Lower lobe of right lung (tissue), 2 donors: ENCODE measurements at places on chromosomes 1 and 21.

GRCh38 chr1:222104694-222105392 lies 363.0 kb upstream of the DUSP10 start:
- H3K27me3 ChIP-seq, result no peaks in the 10 kb centered on the region
- H3K4me1 ChIP-seq, result no peaks in the 10 kb centered on the region
- no peak for DNase-seq

DNA sequence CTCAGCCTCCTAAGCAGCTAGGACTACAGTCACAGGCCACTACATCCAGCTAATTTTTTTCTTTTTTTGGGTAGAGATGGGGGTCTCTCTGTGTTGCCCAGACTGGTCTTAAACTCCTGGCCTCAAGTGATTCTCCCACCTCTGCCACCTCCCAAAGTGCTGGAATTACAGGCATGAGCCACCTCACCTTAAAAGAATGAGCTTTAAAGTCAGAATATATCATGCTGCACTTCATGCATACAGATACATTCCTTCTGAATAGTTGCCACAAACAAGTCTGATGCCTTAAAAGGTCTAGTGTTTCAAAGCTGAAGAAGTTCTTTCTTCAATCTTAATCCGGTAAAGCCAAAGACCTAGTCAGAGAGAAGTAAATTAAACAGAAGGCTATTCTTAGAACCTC lies 23.8 kb upstream of the CPLANE2 start:
- peaks cover 2% of the 10 kb centered on the region for H3K4me1 ChIP-seq
- H3K36me3 ChIP-seq, result peaks cover 9% of the 10 kb centered on the region
- H3K4me3 ChIP-seq, result no peak overlapping the region
- H3K27me3 ChIP-seq, result no peaks in the 10 kb centered on the region
- no peak for DNase-seq

- H3K36me3 ChIP-seq, result no peaks in the 10 kb centered on the region
- no peak overlapping the region for H3K27ac ChIP-seq
- H3K27me3 ChIP-seq, result peaks cover 24% of the 10 kb centered on the region
- DNase-seq, result no peak
Measured at GRCh38 chr21:36602735-36603134, 96.2 kb upstream of the SIM2 start.

GRCh38 chr21:26487981-26488480 lies 85.1 kb downstream of the CYYR1 start:
- H3K36me3 ChIP-seq, result no peaks in the 10 kb centered on the region
- no peak for DNase-seq
- H3K4me1 ChIP-seq, result no peaks in the 10 kb centered on the region
- no peaks in the 10 kb centered on the region for H3K27me3 ChIP-seq
- H3K27ac ChIP-seq, result no peak overlapping the region
- H3K4me3 ChIP-seq, result no peak overlapping the region

DNA sequence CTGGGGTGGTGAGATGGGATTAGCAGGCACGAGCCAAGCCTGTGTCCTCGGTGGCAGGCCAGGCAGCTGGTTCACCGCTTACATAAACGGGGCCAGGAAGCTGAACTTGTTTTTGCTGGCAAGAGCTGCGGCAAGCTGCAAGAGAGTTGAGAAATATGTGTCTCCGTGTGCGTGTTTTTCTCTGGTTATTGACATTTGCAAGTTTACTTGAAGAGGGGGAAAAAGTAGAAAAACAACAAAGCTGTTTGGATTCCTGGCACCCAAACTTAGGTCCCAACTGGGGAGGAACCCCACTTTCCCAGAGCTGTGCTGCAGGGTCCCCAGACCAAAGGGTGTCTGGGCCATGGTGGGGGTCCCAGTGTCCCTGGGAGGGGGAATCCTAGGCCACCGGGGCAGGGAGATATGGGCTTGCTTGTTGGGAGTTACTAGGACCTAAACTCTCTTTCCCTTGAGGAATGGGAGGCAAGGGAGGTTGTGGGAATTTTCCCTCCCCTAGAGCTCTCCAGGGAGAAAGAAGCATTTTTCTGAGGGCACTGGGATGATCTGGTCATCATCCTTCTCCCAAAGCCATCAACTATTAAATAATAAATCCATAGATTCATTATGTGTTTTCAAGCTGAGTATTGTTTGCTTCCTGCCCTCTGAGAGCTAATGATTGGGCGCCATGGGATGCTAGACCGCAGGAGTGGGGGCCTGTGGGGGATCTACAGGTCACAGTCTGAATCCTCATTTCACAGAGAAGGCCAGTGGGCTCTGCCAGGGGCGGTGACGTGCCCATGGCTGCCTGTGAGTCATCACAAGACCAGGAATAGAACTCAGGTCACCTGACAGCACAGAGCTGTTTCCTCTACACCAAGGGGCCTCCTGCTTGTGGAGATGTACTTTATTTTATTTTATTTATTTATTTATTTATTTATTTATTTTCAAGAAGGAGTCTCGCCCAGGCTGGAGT lies 14.8 kb downstream of the IL6R start:
- H3K27ac ChIP-seq, result peak overlapping the region; percentile 87
- H3K36me3 ChIP-seq, result no peaks in the 10 kb centered on the region
- peaks cover 79% of the 10 kb centered on the region for H3K4me1 ChIP-seq
- DNase-seq, result peak; percentile 90
- H3K4me3 ChIP-seq, result no peak overlapping the region

DNA sequence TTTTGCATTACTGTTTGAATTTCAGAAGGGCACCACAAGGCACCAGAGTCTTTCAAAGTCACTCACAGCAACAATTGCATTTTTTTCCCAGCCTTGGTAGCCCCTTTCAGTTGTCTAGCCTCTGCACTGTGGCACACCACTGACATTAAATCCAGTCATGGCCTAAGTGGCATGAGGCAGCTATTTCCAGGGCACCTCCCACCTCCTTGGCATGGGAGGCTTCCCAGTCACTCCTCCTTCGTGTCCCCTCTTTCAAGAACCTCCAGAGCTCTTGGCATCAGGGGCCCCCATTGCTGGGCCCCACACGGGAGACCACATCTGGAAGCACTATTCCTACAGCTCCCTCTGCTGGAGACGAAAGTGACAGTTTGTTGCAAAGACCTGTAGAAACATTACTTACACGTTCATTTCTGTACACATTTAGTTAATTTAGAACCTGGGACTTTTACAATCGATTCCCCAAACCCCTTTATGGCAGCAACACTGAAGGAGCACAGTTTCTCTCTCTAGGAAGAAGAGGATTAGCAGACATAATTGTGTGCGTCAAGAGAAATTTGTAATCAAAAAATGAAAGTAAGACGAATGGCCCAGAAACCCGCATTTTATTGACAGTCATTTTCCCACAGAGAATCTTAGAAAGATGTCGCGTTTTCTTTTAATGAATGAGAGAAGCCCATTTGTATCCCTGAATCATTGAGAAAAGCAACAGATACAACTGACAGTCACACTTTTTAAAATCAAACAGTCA lies 5.7 kb upstream of the CHD5 start:
- no peak overlapping the region for H3K27ac ChIP-seq
- no peak overlapping the region for H3K4me3 ChIP-seq
- DNase-seq, result no peak
- H3K36me3 ChIP-seq, result peaks cover 51% of the 10 kb centered on the region

- no peak overlapping the region for H3K27ac ChIP-seq
- no peaks in the 10 kb centered on the region for H3K36me3 ChIP-seq
- peaks cover 4% of the 10 kb centered on the region for H3K27me3 ChIP-seq
- DNase-seq, result no peak
- H3K4me1 ChIP-seq, result peaks cover 18% of the 10 kb centered on the region
Measured at GRCh38 chr1:20081353-20081810, 11.4 kb downstream of the PLA2G5 start.

DNA sequence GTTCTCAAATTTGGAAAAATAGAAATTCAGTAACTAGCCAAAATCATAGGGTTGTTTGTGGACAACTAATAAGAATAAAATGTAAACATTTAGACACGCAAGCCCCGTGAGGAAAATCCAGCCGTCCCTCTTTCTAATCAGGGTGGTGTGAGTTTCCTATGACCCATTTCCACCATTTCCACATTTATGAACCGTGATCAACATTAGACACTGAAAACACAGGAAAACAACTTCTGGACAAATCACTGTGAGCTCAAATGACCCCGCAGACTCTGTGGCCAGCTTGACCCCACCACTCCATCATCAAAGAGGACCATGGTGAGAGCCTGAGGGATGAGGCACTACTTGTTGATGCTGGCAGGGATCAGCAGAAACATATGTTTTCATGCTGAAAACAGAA lies 101.0 kb downstream of the SIM2 start:
- DNase-seq, result no peak
- no peaks in the 10 kb centered on the region for H3K36me3 ChIP-seq
- no peak overlapping the region for H3K27ac ChIP-seq
- H3K27me3 ChIP-seq, result no peaks in the 10 kb centered on the region

GRCh38 chr1:230008721-230009120 lies 58.3 kb upstream of the GALNT2 start:
- H3K4me1 ChIP-seq, result no peaks in the 10 kb centered on the region
- no peaks in the 10 kb centered on the region for H3K27me3 ChIP-seq
- no peaks in the 10 kb centered on the region for H3K36me3 ChIP-seq
- H3K4me3 ChIP-seq, result no peak overlapping the region
- no peak overlapping the region for H3K27ac ChIP-seq

- H3K27ac ChIP-seq, result no peak overlapping the region
- H3K4me1 ChIP-seq, result no peaks in the 10 kb centered on the region
- H3K4me3 ChIP-seq, result no peak overlapping the region
- no peak for DNase-seq
- no peaks in the 10 kb centered on the region for H3K36me3 ChIP-seq
Measured at GRCh38 chr1:163035446-163036249, 33.5 kb upstream of the RGS4 start.

DNA sequence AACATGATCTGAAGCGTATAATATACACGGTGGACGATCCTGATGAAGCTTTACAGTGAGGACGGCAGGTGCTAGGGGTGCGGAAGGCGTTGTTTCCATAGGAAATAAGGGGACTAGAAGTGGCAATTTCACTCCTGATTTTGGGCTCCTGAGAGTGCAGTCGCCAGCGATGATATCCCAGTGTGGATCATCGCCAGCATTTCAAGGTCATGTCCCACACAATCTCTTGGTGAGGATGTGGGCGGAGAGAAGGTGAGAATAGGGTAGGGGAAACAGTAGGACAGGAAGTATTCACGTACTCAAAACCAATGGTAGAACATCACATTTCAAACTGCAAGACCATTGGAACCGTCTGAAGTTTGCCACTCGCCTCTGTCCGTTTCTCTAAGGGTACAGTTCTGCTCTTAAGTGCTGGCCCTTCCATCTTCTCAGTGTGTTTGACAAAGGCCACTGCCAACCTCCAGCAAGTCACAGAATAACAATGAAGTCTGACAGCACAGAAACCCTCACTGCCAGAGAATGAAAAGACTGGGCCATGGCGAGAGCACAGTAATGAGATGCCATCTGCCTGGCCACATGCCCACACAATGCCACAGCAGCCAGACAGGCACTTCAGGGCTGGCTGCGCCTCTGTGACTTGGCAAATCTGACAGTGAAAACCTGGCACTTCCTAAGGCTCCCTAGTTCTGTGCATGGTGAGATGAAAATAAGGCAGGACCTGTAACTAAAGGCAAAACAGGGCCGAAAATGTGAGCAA lies 27.9 kb downstream of the PCSK9 start:
- H3K36me3 ChIP-seq, result peaks cover 60% of the 10 kb centered on the region
- no peak overlapping the region for H3K4me3 ChIP-seq
- DNase-seq, result no peak
- no peak overlapping the region for H3K27ac ChIP-seq

DNA sequence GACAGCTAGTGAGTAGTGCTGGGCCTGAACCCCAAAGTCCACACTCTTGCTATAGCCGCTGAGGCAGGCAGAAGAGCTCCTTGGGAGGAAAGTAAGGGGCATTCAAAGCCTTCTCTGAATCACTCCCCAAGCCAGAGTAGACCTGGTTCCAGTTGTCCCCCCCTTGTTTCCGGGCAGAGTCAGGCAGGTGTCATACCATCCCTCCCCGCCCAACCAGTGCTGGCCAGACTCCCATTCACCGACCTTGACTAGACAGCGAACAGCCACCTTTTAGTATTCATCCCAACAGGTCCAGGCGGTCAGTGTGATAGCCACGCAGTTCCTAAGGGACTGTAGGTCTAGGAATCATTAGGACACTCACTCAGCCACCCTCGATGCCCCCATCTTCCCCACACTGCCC lies 11.8 kb downstream of the CHRNB2 start:
- H3K4me3 ChIP-seq, result no peak overlapping the region
- H3K4me1 ChIP-seq, result peaks cover 8% of the 10 kb centered on the region
- peaks cover 66% of the 10 kb centered on the region for H3K36me3 ChIP-seq
- no peak overlapping the region for H3K27ac ChIP-seq
- H3K27me3 ChIP-seq, result no peaks in the 10 kb centered on the region

DNA sequence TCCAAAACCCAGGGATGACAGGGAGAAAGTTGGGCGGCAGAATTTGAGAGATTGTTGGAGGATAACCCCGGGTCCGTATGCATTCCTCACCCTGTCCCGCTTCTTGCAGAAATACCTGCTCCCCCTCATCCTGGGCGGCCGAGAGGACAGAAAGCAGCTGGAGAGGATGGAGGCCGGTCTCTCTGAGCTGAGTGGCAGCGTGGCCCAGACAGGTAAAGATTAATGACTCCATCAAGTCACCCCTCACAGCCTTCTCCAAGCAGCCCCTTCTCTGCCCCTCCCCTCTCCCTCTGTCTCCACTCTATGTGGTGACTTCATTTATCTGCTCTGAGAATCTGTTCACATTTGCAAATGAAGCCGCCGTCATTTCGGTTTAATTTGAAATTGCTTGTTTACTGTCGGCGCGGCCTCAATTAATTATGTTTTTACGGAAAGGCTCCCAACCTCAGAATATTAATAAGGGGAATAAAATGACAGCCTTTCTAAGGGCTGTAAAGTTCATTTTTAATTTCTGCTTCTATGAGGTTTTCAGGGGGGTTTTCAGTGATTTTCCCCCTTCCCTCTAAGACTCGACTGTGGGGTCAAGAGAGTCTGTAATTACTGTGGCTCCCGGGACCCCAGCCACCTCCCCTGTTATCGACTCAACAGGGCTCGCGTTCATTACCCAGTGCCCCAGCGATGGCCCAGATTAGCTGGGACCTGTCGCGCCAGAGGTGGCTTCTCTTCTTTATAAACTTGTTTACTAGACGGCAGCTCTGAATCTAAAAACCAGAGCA lies 148.3 kb downstream of the PEX14 start:
- H3K27ac ChIP-seq, result no peak overlapping the region
- DNase-seq, result no peak
- peaks cover 43% of the 10 kb centered on the region for H3K36me3 ChIP-seq
- no peaks in the 10 kb centered on the region for H3K27me3 ChIP-seq
- no peak overlapping the region for H3K4me3 ChIP-seq

DNA sequence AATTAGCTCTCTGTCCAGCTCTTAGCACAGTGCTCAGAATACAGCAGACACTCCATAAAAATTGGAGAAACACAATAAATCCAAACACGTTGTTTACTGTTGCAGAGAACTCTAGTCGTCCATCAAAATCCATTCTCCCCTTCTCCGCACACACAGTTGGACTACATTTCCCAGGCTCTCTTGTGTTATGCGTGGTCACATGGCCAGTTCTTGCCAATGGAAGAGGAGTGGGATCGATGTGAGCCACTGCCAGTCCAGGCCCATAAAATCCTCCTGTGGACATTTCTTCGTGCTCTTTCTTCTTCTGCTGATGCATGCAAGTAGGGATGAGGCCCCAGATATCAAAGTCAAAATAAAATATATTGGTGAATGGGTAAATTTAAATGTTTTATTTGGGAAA lies 114.3 kb upstream of the FMN2 start:
- no peak for DNase-seq
- H3K36me3 ChIP-seq, result no peaks in the 10 kb centered on the region
- H3K27ac ChIP-seq, result no peak overlapping the region
- no peaks in the 10 kb centered on the region for H3K4me1 ChIP-seq
- H3K4me3 ChIP-seq, result no peak overlapping the region
